NCI-H1930 (cell line): ENCODE measurements at places on chromosomes 3 and 15.

GRCh38 chr3:172270557-172271166 lies 177.6 kb downstream of the GHSR start:
- no peak for DNase-seq

DNA sequence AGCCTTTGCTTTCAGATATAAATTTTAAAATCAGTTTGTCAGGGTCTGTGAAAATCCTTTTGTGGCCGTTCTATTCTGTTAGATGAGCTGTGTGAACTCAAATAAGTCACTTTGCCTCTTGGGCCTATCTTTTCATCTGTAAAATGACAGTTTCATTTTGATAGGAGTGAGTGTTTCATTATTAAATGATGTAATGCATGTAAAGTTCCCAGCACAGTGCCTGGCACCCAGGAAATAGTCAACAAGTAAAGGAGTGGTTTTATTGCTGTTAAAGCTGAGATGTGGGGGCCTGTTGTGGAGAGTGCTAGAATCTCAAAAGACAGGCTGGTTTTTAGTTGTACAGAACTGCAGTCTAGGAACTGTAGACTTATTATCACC lies 394.5 kb upstream of the CFAP20DC start:
- DNase-seq = no peak

- no peak for DNase-seq
These were observed 980 bp downstream of the PARP9 start for GRCh38 chr3:122562923-122563716.

- no peak for DNase-seq
These were observed 38.8 kb upstream of the DUT start for GRCh38 chr15:48292458-48292857.

- DNase-seq = no peak
These were observed 646.7 kb downstream of the ROBO2 start for GRCh38 chr3:77686560-77686959.

DNA sequence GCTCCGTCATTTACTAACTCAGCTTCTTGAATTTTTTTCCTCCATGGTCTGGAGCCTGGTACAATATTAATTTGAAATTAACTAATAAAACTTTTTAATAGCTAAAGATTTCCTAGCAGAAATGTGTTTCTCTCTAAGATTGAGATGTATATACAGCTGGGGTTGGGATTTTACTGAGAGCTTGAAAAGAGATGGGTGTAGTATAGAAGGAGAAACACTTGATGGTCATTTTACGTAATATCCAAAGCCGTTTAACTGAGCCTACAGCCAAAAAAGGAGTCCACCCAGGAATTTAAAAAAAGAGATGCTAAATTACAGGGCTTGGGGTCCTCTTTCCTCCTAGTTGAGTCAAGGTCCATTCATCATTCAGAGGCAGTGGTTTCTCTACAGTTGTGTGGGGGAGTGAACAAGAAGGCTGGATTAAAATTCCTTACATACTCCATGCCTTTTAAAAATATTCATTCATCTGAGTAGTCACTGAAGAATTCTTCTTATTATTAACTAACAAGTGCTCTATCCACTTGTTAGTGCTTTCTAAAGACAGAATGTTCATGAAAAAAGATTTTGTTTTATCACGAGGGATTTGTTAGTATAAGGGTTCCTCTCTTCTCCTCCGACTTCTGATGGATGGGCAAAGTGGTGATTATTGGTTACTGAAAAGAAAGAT lies 255.3 kb upstream of the IL12A start:
- DNase-seq = no peak

GRCh38 chr3:70072754-70073153 lies 73.2 kb downstream of the SAMMSON start:
- DNase-seq = no peak

DNA sequence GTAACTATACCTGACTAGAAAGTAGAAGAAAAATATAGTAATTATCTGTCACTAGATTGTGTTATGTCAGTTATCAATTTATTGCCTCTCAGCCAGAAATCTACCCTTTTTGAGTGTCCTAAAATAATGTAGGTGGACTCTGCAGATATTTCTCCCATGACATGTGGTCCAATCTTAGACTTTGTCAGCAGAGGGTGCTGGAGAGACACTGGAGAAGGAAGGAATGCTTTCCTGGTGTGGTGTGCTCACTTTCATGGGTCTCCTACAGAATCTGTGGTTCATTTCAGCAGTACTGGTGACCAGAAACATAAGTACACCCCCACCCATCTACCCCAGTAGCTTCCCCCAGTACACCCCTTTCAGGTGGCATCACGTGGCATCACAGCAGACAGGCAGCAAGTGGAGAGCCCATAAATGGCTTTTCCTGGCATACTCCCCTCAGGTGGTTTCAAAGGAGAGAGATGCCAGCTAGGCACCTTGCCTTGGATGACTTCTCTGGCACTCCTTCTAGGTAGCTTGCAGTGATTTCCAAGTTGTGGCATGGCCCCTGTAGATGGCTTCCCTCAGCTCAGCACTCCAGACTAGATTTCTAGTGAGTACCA lies 114.7 kb downstream of the GADL1 start:
- no peak for DNase-seq

DNA sequence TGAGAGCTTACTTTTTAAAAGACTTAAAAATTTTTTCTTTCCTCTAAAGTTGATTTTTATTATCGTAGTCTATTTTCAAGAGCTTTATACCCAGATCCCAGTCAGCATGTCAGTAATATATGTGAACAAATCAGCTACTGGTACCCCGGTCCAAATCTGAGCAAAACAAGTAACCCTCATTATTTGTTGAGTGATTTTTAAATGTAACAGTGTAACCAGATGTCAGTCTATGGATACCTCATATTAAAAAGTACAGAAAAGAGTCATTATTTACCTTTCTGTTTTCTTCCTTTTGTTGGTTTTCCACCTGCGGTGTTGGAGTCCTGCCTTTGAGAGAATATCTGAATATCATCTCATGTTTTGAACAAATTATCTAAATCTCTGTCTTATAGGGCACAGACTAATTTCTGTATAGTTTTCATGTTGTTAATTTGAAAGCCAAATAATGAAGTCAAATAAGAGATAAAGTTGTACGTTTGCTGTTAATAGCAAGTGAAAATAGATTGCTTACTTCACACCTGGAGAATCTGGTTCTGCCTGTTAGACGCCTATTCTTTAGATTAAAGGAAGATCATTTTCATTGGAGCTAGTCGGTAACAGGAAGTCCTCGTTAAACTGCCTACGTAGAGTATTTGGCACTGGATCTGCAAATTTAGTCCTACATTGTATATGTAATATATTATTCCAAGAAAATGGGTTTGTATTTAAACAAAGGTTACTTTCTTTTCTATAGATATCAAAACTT lies at the start of gene STX19:
Gene STX19 (minus strand): TSS at position 505 of the 745 bp plus-strand sequence. CDS start 13,328 bp downstream, outside the sequence.
- peak; percentile 76 for DNase-seq

DNA sequence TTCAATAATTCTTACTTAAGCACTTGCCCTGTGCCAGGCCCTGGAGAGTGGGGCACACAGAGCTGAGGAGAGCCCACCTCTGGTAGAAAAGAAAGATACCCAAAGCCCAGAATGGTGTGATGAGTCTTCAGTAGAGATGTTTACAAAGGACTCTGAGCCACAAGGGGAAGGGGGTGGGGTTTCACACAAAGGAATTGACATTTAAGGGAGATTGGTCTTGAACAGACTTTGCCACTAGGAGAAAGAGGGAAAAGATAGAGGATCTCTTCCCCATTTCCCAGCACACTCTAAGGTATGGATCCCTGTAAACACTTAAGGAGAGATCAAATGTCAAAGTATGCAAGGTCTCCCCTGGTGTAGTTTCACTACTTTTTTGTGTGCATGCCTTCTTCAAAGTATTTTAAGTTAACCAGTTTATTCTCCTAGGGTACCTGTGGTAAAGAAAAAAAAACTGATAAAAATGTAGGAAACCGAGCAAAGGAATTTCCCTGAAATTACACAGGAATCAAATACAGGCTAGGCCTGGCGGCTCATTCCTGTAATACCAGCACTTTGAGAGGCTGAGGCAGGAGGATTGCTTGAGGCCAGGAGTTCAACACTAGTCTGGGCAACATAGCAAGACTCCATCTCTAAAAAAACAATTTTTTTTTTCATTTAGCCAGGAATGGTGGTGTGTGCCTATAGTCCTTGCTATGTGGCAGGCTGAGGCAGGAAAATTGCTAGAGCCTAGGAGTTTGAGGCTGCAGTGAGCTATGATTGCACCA lies 117.6 kb upstream of the SKOR1 start:
- no peak for DNase-seq

DNA sequence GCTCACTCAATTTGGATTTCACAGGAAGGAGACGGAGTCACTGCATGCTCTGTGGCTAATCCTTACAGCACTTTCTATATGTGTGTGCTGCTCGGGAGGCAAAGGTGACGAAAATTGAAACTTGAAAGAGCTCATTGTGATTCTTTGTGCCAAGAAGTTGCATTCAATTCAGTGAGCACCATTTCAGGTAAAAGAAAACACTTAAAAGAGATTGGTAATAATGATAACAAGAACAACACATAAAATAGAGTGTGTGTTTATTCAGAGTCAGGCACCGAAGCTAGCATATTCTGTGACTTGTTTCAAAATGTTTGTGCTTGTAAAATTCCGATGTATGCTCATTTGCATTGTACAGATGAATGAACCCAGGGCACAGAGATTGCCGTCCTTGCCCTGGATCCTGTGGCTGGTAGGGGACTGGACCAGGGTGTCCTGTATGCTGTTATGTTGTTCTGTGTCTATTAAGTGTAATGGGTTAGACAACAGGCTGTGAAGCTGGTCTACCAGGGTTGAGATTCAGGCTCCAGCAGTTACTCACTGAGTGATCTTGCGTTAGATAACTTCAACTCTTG lies 193.3 kb upstream of the PROK2 start:
- no peak for DNase-seq

DNA sequence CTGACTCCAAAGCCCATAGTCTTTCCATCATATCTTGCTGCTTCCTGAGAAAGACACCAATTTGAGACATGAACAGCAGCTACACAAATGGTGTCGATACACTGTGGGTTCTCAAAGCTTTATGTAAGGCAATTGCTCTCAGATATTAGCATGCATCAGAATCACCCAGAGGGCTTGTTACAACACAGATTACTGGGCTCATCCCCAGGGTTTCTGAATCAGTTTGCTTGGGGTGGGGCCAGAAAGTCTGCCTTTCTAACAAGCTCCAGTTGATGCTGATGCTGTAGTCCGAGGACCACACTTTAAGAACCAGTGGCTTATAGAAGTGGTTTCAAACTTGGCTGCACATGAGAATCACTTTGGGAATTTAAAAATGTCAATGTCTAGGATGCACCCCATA lies 86.5 kb downstream of the SEMA6D start:
- no peak for DNase-seq

DNA sequence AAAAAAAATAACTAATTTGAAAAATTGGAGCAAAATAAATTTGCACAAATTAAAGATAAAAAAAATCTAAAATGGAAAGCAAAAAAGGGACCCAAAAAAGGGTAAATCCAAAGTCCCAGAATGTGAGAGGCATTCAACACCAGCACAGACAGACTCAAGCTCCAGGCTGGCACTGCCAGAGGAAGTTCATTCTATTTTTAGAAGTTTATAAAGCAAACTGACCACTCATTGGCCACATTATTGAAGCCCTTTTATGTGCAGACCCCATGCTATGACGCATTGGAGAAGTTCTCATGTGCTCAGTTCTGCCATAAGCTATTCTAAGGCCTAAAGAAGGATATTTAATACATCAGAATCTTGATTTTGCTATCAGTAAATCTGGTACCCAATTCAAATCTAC lies 17.6 kb upstream of the BOC start:
- DNase-seq = no peak

GRCh38 chr3:127462111-127462655 lies 128.3 kb downstream of the TPRA1 start:
- no peak for DNase-seq

DNA sequence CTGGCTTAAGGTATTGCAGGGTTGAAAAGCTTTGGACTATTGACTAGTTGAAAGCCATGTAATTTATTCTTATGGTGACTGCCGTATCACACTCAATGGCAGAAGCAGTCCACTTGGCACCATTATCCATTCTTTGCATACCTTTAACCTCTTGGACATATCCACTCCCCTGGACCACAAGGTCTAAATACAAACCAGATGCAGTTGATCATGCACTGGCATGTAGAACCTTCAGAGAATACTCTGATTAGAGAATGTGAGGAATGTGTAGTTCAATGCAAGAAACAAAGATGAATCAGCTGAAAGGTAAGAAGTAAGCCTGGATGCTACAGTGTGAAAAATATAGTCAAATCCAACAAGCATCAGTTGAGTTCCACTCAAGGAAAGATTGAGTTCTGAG lies 93.1 kb downstream of the FRMD5 start:
- DNase-seq = no peak

DNA sequence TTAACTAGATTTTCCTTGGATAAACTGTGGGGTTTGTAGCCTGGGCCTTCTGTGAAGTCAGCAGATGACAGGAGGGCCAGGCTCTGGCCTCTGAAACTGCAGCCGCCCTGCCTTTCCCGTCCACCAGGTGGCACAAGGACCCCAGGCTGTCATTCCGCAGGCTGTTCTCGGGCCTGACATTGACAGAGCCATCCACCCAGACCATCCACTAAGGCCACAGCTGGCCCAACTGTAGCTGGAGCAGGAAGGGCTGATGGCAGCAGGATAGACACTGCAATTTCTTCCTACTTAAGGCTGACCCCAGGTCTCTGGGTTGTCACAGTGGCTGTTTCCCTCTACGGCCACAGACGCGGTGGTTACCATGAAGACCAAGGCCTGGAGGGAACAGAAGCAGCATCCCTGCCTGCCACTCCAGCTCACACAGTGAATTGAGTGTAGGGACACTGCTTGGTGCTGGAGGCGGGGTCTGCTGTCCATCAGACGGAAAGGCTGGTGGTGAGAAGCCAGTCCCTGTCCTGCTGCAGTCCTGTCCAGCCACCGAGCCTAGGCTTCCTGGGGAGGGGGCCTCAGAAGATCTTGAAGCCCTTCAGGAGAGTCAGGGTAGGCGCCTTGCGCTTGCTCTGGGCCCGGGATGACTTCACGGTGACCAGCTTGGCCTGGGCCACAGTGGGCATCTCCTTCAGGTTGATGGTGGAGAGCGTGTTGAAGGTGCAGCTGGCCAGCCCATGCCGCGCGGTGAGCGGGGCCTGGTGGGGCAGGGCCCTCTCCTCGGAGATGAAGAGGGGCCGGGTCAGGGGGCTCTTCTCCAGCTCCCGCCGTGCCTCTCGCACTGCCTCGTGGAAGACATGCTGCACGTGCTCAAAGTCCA lies 9.4 kb downstream of the SLC51B start:
- DNase-seq = no peak
